ENCODE measurements at places on chromosomes 6 and 20. TPM values are rescaled to one million over a fixed set of nuclear protein-coding genes. Genes with fewer than 3 reads are reported as not detected.

PREX1 gene
- not detected for total RNA-seq

LY6G6D gene
- total RNA-seq, result not detected

LBP gene
- not detected for total RNA-seq

SIRPD gene
- not detected for total RNA-seq

MMS22L gene
- total RNA-seq, result 50.4 TPM

MYB gene
- 11.8 TPM for total RNA-seq

PDYN gene
- total RNA-seq, result not detected

AP5S1 gene
- total RNA-seq, result 7.1 TPM

VSX1 gene
- not detected for total RNA-seq

RBPJL gene
- not detected for total RNA-seq

TNFRSF21 gene
- total RNA-seq, result 0.04 TPM

SIGLEC1 gene
- total RNA-seq, result not detected

TGM2 gene
- total RNA-seq, result 0.15 TPM

RPRD1B gene
- 68.2 TPM for total RNA-seq

PRDM13 gene
- not detected for total RNA-seq

RNF217 gene
- not detected for total RNA-seq

DNAH8 gene
- not detected for total RNA-seq

TAGAP gene
- total RNA-seq, result 16.2 TPM

CYP24A1 gene
- total RNA-seq, result not detected

DCDC2 gene
- 0.11 TPM for total RNA-seq

SLCO4A1 gene
- total RNA-seq, result 0.72 TPM

NHLRC1 gene
- not detected for total RNA-seq

CCDC170 gene
- not detected for total RNA-seq

B3GALT4 gene
- 3.4 TPM for total RNA-seq

SPATS1 gene
- total RNA-seq, result not detected

CCN2 gene
- total RNA-seq, result not detected

Data from Karpas-422 (cell line).